ENCODE measurements at places on chromosomes 11 and 22. TPM values are rescaled to one million over a fixed set of nuclear protein-coding genes. Genes with fewer than 3 reads are reported as not detected.

GRCh38 chr22:48037618-48038017 lies 1275.2 kb downstream of the TBC1D22A start:
- DNase-seq = no peak

DNA sequence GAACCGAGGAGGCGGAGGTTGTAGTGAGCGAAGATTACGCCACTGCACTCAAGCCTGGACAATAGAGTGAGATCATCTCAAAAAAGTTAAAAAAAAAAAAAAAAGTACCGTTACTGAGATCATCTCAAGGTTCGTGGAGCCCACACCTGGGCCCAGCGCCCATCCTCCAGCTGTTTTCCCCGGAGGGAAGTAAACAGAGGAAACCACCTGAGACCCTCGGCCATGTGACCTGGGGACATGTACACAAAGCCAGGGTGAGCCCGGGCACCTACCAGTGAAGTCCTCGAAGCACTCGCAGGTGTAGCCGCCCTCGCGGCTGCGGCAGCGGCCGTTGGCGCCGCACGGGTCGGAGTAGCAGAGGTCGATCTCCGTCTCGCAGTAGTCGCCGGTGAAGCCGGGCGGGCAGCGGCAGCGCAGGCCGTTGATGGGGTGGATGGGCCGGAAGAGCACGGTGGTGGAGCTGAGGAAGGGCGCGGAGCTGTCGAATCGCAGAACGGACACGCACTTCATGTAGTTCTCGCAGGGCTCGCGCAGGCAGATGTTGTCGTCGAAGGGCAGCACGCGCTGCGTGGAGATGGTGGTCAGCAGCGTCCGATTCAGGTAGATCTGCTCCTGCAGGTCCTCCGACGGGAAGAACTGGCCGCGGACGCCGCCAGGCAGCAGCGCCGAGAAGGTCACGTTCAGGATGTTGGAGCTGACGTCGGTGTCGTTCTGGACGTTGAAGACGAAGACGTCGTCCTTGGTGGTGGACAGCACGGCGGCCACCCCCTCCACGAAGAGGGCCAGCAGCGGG lies 73.8 kb downstream of the CELSR1 start:
- no peak for DNase-seq

- DNase-seq = no peak
These were observed 29.0 kb downstream of the MMP13 start for GRCh38 chr11:102926517-102926916.

- DNase-seq = no peak
These were observed 66.9 kb upstream of the SESN3 start for GRCh38 chr11:95297680-95298452.

DNA sequence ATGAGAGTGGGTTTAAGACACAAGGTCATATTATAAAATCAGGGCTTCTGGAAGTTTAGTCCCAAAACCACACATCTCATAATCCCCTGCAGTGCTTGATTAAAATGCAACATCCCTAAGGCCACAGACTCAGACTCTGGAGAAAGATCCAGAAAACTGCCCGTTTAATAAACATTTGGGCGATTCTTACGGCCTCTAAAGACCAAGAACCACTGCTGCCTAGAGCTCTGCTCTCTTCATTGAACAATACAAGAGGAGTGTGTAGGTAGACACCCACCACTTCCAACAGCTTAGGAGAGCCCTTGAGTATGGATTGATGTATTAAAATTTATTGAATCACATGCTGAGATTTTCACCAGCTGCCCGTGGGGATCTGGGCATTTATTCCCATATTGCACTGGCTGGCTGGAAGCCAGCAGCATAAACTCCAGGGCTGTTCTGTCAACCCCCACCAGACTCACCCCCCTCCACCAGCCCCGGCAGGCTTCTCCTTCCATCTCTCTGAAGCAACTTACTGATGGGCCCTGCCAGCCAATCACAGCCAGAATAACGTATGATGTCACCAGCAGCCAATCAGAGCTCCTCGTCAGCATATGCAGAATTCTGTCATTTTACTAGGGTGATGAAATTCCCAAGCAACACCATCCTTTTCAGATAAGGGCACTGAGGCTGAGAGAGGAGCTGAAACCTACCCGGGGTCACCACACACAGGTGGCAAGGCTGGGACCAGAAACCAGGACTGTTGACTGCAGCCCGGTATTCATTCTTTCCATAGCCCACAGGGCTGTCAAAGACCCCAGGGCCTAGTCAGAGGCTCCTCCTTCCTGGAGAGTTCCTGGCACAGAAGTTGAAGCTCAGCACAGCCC lies 749 bp upstream of the BEST1 start:
- peak; percentile 88 for DNase-seq

DNA sequence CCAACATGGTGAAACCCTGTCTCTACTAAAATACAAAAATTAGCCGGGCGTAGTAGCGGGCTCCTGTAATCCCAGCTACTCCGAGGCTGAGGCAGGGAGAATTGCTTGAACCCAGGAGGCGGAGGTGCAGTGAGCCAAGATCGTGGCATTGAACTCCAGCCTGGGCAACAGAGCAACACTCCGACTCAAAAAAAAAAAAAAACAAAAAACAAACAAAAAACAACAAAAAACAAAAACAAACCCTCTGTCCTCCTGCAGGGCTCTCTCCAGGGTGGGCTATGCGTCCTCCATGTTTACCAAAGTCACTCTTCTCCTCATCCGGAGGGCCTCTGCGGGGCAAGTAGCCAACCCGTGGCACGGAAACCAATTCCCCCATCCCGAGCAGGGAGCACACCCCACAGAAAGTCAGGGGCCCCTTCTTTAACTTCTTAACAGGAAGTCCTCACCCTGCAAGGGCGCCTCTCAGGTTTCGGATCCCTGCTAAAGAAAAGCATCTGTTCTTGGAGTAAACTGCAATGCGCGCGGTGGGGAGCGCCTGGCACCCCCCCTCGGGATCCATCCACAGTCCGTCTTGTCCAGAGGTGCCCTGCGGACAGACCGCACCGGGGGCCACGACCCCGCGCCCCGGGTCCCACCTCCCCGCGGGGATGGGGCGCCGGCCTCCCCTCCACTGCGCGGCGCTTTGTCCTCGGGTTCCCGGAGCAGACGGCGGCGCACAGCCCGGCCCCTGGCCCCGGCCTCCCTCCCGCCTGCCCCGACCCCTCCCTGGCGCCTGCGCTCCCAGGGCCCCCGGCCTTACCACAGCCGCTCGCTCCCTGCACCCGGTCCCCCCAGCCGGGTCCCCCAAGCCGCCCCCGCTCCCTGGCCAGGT lies 712 bp downstream of the CERK start:
- peak; percentile 65 for DNase-seq

DNA sequence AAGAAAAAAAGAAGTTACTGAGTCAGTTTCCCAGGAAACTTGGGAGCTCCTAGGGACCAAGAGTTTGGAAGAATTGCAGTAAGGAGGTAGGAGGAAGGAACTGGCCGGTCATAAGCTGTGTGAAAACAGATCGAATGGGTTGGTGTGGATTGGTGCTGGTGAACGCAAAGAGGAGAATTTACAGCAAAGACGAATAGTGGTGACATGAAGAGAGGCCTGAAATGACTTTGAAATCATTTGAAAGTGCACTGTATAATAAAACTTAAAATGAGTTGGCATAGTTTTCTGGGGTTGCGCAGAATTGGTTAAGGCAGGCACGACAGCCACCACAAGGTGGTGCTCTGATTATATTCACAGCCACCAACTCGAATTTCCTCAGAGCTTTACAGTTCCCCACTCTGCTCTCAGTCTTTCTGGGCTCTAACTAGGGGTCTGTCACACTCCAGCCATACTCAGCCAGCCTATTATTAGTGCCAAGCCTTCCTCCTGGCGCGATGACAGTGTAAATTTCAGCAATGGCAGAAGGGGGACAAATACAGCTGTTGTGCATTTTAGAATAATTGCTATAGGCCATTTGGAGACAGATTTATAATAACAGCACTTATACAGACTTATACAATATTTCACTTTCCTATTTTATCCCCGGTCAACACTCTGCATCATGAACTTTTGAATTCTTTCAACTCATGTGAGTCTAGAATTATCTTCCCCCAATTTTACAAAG lies 8.3 kb upstream of the HTR3B start:
- peak; percentile 77 for DNase-seq

DNA sequence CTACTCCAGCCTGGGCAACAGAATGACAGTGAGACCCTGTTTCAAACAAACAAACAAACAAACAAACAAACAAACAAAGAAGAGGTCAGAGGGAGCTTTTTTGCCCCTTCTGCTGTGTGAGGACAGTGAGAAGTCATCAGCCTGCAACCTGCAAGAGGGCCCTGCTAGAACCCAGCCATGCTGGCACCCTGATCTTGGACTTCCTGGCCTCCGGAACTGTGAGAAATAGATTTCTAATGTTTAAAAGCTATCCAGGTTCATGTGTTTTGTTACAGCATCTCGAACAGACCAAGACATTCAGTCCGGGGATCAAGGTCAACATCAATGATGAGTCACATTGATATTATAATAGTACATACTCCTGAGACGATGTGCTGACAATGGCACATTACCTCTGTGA lies 41.4 kb upstream of the GRAMD1B start:
- DNase-seq = no peak

DNA sequence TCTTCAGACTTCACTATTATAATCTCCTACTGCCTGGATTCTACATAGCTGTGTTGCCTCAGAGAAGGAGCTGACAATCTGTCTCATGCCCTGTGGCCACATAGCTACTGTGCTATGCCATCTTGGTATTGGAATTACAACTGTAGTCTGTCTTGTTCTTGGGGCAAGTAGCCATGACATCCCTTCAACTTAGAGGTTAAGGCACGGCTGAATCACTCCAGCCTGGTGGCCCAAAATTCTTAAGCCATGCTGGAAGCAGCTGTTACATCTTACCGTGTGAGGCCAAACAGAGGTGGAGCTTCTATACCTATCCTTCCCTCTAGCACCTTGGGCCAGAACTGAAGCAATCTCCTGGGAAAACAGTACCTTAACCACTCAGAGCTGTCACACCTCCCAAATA lies 14.8 kb downstream of the CARD18 start:
- no peak for DNase-seq

DNA sequence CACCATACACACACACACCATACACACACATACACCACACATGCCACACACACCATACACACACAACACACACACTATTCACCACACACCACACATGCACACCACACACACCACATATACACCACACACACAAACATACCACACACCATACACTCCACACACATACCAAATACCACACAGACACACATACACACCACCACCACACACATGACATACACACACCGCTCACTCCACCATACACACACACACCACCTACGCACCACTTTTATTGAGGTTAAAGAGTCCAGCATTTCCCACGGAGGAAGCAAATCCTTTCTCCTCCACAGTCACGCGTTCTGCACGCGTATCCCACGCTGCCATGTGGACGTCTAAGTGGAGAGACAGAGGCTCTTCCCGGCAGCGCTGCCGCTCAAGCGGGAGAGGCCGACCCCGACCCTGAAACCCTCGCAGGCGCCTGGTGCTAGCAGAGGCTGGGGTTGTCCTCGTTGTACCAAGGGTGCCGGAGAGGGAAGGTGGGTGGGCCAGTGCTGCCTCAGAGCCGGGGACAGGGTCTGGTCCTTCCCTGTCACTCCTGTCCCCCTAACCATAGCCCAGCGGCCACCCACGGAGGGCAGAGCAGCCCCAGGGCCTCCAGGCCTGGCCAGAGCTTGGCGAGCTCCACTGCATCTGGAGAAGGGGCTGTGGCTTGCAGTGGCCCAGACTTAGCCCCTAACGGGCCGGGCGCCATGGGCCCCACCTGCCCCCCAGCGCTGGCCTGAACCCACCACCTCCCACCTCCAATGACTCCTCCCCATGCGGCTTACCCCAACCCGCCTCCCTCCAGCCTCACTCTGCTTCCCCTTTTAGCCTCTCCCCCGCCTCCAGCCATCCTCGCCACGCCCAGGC lies 1495.0 kb downstream of the BRD1 start:
- DNase-seq = no peak

Gene CHADL
- 1.6 TPM for total RNA-seq

Gene ADORA2A
- total RNA-seq = 13.5 TPM

Gene AGBL2
- 5.6 TPM for total RNA-seq

Gene C11orf86
- 0.21 TPM for total RNA-seq

Data from GM23338 (cell line).